CD14-positive monocyte (primary cell): ENCODE measurements at places on chromosomes 1 and 21.

DNA sequence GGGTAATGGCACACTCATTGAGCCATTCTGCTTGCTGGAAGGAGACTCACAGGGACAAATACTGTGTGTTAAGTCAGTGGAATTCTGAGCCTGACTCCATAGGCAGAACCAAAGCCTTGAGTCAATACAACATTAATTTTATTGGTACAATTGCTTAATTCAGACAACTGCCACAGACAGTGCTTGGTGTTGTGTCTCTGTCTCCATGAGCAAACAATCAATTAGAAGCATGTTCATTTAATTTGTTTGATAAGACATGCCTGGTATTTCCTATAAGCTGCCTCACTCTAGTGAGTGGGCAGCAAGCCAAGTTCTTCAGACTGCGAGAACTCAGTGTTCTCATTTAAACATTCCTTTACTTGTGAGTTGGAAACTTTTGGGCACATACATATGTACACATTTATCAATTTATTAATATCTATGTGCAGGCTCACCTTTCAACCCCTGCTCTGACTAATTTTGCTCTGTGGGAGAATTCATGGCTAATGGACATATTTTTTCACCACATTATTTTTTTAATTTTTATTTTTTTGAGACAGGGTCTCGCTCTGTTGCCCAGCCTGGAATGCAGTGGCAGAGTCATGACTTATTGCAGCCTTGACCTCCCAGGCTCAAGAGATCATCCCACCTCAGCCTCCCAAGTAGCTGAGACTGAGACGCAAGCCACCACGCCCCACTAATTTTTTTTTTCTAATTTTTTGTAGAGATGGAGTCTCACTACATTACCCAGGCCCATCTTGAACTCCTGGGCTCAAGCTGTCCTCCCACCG lies 4.5 kb upstream of the SRSF10 start:
- DNase-seq: no peak

DNA sequence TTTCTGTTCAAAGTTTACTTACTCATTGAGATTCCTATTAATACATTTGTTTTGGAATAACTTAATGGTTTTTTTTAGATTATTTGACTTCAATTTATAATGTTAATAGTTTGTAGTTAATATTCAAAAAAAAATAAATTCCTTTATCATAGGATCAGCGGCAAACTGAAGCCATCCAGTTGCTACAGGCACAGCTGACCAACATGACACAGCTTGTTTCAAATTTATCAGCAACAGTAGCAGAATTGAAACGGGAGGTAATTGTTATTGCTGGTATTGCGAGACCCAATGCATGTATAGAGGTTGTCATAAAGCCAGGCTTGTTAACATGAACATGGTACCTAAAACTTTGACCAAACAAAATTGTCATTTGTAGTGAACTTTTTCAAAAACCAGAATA lies 59.0 kb upstream of the FASLG start:
- DNase-seq: no peak

DNA sequence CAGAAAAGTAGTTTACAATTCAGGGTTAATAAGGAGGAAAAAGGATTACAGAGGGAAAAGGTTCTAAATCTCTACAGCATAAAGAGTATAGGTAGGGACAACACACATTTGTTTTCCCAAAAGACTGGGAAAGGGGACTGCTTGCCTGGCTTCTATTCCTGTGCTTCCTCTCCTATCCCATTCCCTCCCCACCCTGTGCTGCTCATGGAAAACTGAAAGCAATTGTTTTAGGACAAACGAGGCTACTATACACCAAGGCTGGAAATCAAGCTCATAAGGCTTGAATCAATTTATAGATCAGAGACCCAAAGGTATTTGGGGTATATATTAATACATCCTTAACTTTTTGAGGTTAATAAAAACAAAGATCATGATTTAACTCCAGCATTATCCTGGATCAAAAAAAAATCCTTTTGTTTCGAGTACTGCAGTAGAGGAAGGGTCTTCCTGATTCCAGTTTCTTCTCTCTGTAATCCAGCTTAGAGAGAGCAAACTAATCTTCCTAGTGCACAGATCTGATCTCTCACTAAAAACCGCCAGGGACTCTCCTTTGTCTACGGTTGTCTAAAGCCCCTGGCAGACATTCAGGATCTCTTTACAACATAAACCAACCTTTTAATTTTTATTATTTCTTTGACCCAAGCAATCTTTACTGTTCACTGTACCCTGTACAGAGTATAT lies 37.4 kb upstream of the A3GALT2 start:
- no peak for DNase-seq

DNA sequence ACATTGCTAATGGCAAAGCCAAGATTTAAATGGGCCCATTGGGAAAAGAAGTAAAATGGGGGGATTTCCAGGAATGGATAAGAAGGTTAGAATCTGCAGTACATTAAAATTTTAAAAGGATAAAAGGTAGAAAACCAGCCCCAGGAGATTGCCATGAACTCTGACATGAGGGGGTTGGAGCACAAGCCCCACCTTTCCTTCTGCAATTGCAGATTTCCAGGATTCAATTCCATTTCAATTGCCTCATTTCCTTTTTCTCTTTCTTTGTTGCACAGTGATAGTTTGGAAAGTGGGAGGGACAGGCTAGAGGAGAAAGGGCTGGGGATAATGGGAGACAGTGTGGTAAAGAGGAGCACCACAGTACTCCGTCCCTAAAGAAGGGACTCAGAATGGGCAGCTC lies 238.5 kb upstream of the RAB4A start:
- no peak for DNase-seq

GRCh38 chr1:112466078-112466660 lies 42.6 kb upstream of the WNT2B start:
- DNase-seq: peak; percentile 98

DNA sequence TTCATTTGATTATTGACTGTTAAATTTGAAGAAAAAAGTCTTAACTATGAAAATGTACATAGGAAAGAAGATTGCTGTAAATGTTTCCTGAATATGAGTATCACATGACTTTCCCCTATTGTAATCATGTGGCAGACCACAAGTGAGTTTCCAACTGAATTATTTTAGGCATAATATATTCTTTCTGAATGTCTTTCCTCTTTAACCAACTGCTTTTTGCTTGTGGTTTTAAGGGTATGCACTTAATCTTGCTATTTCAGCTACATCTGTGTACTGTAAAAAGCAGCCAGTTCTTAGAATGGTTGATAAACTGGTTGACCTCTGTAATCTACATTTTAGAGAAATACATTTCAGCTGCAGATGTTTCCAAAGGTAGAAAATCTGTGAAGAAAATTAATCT lies 400.7 kb downstream of the NEGR1 start:
- DNase-seq: no peak

GRCh38 chr1:201501144-201501543 lies 5.8 kb downstream of the CSRP1 start:
- DNase-seq: no peak

DNA sequence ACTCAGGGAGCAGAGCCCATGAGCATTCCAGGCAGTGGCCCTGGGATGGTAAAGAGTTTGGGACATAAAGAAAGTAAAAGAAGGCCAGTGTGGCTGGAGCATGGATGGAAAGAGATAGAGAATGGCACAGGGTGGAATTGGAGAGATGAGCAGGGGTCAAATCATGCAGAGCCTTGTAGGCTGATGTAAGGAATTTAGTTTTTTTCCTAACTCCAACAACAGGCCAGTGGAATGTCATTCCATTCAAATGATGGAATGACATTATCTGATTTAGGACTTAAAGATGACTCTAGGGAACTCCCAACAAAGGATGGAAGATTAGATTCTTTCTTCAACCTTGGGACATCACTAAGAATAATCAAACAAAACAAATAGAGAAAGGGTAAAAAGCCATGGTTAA lies 12.8 kb upstream of the S100A2 start:
- DNase-seq: no peak

GRCh38 chr1:52877554-52877953 lies 35.0 kb downstream of the ZYG11A start:
- no peak for DNase-seq

GRCh38 chr21:31397515-31397926 lies 53.5 kb upstream of the TIAM1 start:
- no peak for DNase-seq

GRCh38 chr1:65260851-65261473 lies 48.4 kb upstream of the DNAJC6 start:
- DNase-seq: peak; percentile 77

DNA sequence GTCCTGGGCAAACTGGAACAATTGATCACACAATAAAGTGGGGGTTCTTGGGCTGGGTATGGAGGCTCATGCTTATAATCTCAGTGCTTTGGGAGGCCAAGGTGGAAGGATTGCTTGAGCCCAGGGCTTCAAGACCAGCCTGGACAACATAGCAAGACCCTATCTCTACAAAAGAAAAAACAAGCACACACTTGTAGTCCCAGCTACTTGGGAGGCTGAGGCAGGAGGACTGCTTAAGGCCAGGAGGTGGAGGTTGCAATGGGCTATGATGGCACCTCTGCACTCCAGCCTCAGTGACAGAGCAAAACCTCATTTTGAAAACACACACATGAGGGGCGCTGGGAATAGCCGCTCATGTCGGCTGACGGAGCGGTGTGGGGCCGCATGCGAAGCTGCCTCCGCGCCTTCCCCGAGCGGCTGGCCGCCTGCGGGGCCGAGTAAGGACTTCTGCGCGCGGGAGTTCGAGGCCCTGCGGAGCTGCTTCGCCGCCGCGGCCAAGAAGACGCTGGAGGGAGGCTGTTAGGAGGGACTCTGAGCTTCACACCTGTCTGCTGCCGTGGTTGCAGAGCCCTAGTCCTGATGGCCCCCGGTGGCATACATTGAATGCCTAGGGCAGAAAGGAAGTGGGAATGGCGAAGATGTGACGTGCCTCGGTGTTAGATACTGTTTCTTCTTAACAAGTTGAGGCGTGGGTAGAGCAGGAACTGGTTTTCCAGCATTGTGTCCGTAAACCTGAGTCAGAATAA lies 59.5 kb downstream of the ACBD3 start:
- no peak for DNase-seq
